ENCODE measurements at places on chromosomes 3 and 15.

DNA sequence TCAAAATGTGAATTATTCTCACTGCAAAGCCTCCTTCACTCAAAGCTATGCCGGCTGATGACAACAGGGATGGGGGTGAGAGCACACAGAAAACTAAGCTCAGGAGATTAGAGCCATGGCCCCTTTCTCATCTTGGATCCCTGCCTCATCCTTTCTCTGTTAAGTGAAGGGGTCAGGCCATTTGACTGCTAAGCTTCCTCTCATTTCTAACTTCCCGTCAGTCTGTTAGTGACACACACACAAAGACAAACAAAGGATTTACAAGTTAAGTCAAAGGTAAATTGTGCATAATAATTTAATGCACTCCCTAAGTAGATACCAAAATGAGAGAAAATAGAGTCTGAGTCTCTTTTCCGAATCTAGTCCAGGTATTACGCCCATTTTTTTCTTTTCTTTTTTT lies 1.2 kb downstream of the SS18L2 start:
- no peak for DNase-seq

DNA sequence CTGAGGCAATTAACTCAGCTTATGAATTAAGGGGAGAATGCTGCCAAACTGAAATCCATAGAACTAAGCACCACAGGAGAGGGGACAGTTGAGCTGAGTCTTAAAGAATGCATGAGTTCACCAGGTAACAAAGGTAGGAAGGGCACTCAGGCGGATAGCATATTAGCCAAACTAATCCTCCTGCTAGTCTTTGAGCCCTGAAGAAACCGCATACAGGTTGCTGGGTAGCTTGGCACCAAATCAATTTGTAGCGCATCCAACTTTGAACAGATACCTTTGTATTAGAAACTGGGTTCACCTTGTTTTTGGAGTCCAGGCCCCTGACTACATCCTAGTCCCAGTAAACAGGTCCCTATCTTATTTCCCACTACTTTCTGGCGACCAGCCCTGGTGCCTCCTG lies 93.7 kb downstream of the FRMD4B start:
- DNase-seq, result no peak

- no peak for DNase-seq
Observed at GRCh38 chr3:122239112-122239511, 55.6 kb downstream of the CASR start.

DNA sequence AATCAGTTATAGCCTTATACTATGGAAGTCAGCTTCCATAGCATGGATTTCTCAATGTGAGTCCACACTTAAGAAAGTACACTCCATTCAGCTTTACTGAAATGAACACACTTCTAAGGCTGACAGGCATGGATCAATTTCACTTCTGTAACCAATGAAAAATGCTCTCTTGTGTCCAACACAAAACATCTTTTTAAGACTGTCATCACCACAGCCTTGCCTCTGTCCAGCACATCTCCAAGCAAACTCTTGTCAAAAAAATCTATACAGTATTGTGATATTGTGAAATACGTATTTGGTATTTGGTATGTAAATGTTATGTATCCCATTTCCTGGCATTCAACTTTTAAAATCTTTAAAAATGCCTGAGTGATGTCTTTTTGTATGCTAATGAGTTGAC lies 208.7 kb downstream of the RAP2B start:
- DNase-seq, result no peak

DNA sequence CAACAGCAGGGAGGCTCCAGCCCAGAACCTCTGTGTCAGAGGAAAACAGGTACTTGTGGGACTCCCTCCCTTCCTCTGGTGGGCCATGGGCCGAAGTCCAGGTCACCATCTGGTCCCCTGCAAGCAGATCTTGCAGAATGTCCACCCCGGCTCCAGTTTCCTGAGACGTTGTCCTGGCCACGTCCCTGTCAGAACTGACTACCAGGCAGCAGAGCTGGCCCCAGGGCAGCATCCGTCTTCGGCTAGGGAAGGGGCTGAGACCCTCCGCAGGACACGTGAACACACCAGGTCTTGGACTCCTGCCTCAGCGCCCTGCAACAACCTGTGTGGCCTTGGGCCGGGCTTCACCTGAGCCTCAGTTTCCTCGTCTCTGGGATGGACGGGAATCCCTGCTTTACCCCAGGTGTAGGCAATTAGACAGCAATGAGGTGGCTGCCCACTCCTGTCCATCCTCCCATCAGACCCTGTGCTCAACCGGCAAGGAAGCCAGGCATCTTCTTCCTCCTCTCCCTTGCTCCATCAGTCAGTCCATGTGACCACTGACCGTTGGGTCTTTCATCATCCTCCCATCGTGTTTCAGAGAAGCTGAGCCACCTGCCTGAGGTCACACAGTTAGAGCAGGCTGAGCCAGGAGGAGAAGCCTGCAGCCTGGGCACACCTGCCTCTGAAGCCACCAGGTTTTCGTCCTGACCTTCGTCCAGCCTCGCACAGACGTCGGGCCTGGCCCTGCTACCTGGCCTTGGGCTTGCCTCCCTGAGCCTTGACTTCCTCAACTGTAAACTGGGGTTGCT lies 8.9 kb upstream of the PRKCD start:
- no peak for DNase-seq

DNA sequence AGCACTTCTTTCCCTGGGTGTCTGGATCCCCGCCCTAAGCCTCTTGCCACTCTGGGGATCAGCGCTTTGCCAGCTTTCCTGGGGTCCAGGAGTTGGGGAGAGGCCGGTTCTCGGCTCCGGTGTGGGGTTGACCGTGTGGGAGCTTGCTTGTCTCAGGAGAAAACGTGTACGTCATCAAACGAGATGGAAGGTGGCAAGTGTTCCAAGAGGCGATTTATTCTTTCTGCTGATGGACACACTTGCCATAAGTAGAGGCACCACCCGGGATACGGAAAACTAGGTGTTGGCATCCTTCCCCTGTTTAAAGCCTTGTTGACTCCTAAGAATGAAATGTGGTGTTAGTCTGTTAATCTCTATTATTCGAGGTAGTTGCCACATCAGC lies 295 bp downstream of the ZWILCH start:
- DNase-seq, result no peak

- DNase-seq, result no peak
Observed at GRCh38 chr15:71042356-71042922, 72.8 kb upstream of the THSD4 start.

Data from NCI-H1417 treated with DMSO at 0.1 percent for 48 hours (cell line).